ENCODE measurements at places on chromosomes 7 and 10. TPM values are rescaled to one million over a fixed set of nuclear protein-coding genes. Genes with fewer than 3 reads are reported as not detected.

The LOXL4 gene
- total RNA-seq, result 0.64 TPM

The TCAF1 gene
- 23.4 TPM for total RNA-seq

The EIF5AL1 gene
- 0.48 TPM for total RNA-seq

The ERCC6 gene
- 13.7 TPM for total RNA-seq

The HOXA5 gene
- 0.43 TPM for total RNA-seq

The KCNH2 gene
- total RNA-seq, result 0.21 TPM

The TEX47 gene
- not detected for total RNA-seq

The SUGCT gene
- 17.1 TPM for total RNA-seq

The SYT15 gene
- not detected for total RNA-seq

The SSBP1 gene
- 143 TPM for total RNA-seq

The MOGAT3 gene
- total RNA-seq, result not detected

The CALY gene
- not detected for total RNA-seq

The HDAC9 gene
- 52.8 TPM for total RNA-seq

The WDFY4 gene
- total RNA-seq, result under 0.01 TPM

The OR2A7 gene
- 1.7 TPM for total RNA-seq

The VGF gene
- 0.24 TPM for total RNA-seq

The RPEL1 gene
- total RNA-seq, result under 0.01 TPM

The PITX3 gene
- total RNA-seq, result not detected

The PCLO gene
- total RNA-seq, result 0.48 TPM

The IGF2BP3 gene
- total RNA-seq, result 7.5 TPM

The FLNC gene
- total RNA-seq, result 8.0 TPM

The CDNF gene
- total RNA-seq, result 0.24 TPM
